ENCODE measurements at places on chromosomes 3 and 15.

- DNase-seq, result no peak
Observed at GRCh38 chr3:99934975-99935797, 117.5 kb downstream of the CMSS1 start.

- DNase-seq, result no peak
Observed at GRCh38 chr15:91055548-91056331, 33.3 kb upstream of the VPS33B start.

DNA sequence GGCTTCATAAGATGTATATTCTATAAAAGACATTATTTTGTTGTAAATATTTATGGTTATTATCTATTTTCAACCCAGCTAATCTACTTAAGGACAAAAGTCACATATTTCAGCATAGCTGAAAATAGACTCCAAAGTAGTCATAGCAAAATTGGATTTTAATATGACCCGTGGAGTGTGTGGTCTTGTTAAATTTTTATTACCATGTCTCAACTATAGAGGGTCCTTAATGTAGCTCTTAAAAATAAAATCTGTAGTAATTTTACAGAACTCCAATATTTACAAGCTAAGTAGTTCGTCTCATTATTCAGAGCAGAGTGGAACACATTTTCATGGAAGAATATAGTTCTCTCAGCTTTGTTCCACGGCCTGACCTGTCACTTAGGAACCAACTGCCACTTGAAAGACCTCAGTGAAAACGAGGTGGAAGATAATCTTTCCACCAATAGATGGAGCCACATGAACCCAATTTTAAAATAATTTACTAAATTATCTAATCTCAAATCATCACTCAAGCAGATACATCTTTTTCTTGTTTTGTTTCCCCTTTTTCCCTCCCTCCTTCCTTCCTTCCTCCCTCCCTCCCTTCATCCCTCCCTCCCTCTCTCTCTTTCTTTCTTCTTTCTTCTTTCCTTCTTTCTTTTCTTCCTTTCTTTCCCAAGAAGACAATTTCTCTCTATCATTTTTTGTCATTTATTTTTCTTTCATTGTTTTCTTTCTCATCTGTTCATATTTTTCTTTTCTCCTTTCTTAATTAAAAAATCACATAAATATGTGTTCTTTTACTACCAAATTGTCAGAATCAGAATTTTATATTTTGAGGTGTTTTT is 97.2 kb downstream of the CLDN1 start:
- DNase-seq, result no peak

DNA sequence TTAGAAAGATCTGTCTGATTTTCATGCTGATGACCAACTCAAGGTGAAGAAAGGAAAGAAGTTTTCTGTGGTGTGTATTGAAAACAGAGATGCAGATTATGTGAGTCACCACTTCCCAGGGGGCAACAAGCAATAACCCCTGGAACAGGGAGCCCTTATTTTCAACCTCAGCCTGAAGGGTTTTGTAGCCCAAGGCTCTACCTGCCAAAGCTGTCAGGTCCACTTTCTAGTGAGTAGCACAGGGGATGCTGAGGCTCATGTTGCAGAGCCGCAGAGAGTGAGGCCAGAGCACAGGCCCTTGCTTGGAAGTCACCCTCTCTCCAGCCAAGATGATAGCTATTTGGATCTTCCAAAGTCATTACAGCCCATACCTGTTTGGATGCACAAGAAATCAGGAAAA is 152.2 kb upstream of the SLC24A5 start:
- DNase-seq, result no peak

DNA sequence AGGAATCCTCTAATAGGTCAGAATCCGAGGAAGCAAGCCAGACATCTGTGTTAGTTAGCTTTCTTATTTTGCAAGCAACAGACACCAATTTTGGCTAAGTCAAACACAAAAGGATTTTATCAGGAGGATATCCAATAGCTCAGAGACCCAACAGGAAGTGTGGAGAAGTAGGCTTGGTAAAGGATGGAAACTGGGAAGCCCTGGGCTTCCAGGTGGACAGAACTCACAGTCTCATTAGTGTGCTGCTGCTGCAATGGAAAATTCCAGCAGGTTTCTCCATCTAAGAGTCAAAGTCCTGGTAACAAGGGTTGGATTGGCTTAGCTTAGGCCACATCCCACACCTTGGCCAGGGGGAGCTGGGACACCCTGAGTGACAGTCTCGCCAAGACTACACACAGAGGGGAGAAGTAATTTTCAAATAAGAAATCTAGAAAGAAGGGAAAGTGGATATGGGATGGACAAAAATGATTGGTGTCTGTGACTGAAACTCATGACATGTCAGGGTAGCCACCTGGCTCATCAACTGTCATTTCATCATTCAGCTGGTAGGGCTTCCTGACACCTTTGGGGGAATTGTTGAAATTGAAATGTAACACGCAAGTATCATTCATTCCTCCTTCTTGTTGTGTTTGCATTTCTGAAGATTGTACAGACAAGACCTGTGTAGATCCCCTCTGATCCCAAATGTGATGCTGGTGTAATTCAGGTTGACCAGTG is 158.6 kb downstream of the THSD4 start:
- no peak for DNase-seq

DNA sequence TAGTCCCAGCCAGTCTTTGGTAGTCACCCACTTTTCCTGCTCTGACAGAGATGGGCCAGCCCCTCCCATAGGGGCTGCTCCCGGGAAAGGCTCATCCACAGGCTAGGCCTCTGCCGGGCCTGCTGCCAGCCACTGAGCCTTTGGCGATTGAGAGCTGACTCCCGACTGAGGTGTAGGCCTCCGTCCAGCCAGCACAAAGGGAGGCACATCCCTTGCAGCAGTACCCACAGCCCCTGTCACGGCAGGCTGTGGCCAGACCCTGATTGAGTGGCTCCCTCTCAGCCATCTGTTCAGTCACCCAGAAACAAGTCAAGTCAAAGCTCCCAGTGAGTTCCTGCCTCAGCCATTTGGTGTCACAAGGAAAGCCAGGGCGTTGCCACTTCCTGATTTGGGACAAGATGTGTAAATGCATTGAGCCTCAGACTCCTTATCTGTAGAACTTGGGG is 6.2 kb upstream of the PAK6 start:
- DNase-seq, result no peak

GRCh38 chr15:85625856-85626255 is 168.9 kb downstream of the KLHL25 start:
- no peak for DNase-seq
